ENCODE measurements at places on chromosomes 3 and 15.

GRCh38 chr15:32656496-32656895 is 15.0 kb downstream of the SCG5 start:
- H3K27ac ChIP-seq: no peak overlapping the region
- no peaks in the 10 kb centered on the region for H3K36me3 ChIP-seq
- DNase-seq: no peak
- H3K27me3 ChIP-seq: no peaks in the 10 kb centered on the region

DNA sequence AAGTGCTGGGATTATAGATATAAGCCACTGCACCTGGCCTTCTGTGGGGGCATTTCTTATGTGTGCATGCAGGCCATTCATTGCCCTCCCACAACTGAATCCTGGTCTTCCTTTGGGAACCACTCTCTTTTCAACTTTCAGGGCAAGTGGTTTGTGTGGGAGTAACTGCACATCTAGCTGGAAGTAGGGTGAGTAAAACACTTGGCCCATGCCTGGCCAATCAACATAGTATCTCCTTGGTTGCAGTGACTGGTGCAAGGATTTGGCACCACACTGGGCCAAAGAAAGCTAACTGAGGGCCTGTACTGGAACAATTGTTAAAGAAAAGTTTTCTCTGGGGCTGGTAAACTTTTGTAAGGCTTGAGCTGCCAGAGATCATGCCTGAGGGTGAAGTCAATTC is 189.2 kb upstream of the FEZF2 start:
- no peak for DNase-seq
- no peaks in the 10 kb centered on the region for H3K4me1 ChIP-seq
- H3K27me3 ChIP-seq: no peaks in the 10 kb centered on the region
- no peak overlapping the region for H3K27ac ChIP-seq
- no peaks in the 10 kb centered on the region for H3K36me3 ChIP-seq

DNA sequence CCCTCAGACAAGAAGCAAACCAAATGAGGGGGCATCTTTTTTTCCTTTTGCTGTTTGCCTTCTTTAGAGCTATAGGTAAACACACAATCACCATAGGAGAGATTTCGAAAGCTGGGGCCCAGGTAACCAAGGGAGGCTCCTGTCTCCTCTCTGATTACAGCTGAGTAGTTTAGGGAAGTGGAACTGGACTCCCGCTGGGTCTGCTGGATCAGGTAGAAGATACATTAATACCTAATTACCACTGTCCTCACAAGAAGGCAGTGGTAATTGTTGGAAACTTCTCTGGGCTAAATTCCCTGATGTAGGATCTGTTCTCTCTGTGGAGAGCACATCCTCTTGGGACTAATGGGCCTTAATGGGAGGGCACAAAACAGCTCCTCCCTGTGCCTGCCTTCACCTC is 32.7 kb downstream of the HDC start:
- H3K4me1 ChIP-seq: no peaks in the 10 kb centered on the region
- no peak overlapping the region for H3K27ac ChIP-seq
- no peak for DNase-seq
- H3K4me3 ChIP-seq: no peak overlapping the region

- H3K4me3 ChIP-seq: no peak overlapping the region
- no peaks in the 10 kb centered on the region for H3K4me1 ChIP-seq
These were observed 21.9 kb downstream of the BHLHE40 start for GRCh38 chr3:5001135-5001534.

DNA sequence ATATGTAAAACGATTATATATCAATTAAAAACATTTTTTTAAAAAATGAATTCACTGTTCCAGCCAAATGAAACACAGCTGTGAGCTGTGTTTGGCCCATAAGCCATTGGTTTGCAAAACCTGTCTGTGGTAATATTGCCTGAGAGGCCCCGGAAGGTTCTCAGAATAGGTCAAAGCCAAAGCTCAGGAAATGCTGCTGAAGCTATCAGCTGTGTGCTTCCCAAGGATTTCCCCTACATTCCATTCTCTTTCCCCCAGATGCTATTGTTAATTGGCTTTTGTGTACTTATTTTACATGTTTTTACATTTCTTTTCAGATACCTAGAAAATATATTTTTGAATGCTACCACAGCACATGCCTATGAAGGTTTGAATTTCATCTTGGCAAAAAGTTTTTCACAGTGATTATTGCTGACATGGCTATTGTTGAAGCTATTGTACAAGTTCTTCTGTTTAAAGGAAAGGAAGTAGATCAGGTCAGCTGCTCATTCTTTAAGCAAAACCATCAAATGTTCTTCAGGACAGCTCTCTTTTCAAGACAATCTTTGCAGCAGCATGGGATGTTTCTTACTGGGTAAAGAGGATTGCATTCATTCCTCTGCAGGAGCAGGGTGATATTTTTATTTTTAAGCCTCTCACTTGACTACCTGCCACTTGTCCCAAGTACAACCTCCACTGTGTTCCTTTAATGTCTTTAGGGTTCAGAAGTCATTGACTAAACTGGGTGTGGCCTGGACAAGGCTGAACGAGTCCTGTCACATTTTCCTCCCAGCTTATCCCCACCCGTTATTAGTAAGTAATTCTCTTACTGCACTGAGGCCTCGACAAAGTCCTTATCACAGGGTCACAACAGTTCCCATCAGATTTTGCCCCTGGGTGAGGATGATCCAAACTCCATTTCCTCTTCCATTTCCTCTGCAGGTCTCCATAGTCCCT is 26.3 kb upstream of the BNC1 start:
- no peaks in the 10 kb centered on the region for H3K27me3 ChIP-seq
- peaks cover 6% of the 10 kb centered on the region for H3K4me1 ChIP-seq
- DNase-seq: peak; percentile 18
- H3K36me3 ChIP-seq: no peaks in the 10 kb centered on the region

GRCh38 chr3:177764377-177764912 is 567.2 kb upstream of the TBL1XR1 start:
- H3K27ac ChIP-seq: peak overlapping the region; percentile 72
- peak; percentile 96 for DNase-seq
- H3K4me3 ChIP-seq: no peak overlapping the region
- H3K36me3 ChIP-seq: no peaks in the 10 kb centered on the region

- H3K36me3 ChIP-seq: no peaks in the 10 kb centered on the region
- peak; percentile 17 for DNase-seq
- peaks cover 70% of the 10 kb centered on the region for H3K4me1 ChIP-seq
These were observed 40.9 kb downstream of the MUC20 start for GRCh38 chr3:195761567-195762248.

- no peak overlapping the region for H3K4me3 ChIP-seq
- peaks cover 8% of the 10 kb centered on the region for H3K27me3 ChIP-seq
- H3K36me3 ChIP-seq: no peaks in the 10 kb centered on the region
- no peak overlapping the region for H3K27ac ChIP-seq
These were observed 41.3 kb downstream of the GLDN start for GRCh38 chr15:51382787-51383186.

- peaks cover 5% of the 10 kb centered on the region for H3K36me3 ChIP-seq
- H3K27me3 ChIP-seq: no peaks in the 10 kb centered on the region
- H3K4me3 ChIP-seq: no peak overlapping the region
- no peak overlapping the region for H3K27ac ChIP-seq
These were observed 7.3 kb downstream of the FAM98B start for GRCh38 chr15:38461066-38461833.

- no peak overlapping the region for H3K4me3 ChIP-seq
- DNase-seq: no peak
- H3K27ac ChIP-seq: no peak overlapping the region
- no peaks in the 10 kb centered on the region for H3K4me1 ChIP-seq
These were observed 55.5 kb downstream of the PLS1 start for GRCh38 chr3:142651711-142652110.

DNA sequence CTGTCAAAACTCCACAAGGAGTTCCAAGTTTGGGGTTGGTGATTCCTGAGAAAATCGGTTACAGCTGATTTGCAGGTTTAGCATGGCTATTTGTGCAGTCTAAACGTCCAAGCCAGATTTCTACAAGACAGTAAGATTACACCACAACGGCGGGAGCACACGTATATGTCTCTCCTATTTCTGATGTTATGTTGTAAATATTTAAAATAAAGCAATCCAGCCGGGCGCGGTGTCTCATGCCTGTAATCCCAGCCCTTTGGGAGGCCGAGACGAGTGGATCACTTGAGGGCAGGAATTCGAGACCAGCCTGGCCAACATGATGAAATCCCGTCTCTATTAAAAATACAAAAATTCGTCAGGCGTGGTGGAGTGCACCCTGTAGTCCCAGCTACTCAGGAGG is 106.8 kb upstream of the IGF1R start:
- no peak overlapping the region for H3K27ac ChIP-seq
- H3K36me3 ChIP-seq: no peaks in the 10 kb centered on the region
- no peak overlapping the region for H3K4me3 ChIP-seq
- H3K4me1 ChIP-seq: no peaks in the 10 kb centered on the region
- H3K27me3 ChIP-seq: peaks cover 5% of the 10 kb centered on the region

DNA sequence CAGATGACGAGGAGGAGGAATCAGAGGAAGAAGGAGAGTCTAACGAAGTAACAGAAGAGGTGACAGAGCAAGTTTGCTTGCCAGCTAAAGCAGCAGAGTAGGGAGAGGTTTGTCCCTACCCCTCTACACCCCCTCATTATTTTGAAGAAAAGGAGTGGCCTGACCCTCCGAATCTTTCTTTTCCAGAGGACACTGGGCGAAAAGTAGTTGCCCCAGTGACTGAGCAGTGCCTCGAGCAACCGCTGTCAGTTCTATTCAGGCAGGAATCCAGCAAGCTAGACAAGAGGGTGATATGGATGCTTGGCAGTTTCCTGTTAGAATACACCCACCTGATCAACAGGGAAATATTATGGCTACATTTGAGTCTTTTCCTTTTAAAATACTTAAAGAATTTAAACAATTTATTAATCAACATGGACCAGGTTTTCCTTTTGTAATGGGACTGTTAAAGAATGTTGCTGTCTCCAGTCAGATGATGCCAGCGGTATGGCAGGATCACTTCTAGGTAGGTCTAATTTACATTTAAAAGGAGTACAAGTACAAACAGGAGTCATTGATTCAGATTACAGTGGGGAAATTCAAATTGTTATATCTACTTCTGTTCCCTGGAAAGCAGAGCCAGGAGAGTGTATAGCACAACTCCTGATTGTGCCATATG is 31.9 kb upstream of the ACVR2B start:
- H3K4me1 ChIP-seq: no peaks in the 10 kb centered on the region
- no peak overlapping the region for H3K4me3 ChIP-seq
- H3K36me3 ChIP-seq: no peaks in the 10 kb centered on the region
- no peak for DNase-seq
- H3K27ac ChIP-seq: no peak overlapping the region
- no peaks in the 10 kb centered on the region for H3K27me3 ChIP-seq

DNA sequence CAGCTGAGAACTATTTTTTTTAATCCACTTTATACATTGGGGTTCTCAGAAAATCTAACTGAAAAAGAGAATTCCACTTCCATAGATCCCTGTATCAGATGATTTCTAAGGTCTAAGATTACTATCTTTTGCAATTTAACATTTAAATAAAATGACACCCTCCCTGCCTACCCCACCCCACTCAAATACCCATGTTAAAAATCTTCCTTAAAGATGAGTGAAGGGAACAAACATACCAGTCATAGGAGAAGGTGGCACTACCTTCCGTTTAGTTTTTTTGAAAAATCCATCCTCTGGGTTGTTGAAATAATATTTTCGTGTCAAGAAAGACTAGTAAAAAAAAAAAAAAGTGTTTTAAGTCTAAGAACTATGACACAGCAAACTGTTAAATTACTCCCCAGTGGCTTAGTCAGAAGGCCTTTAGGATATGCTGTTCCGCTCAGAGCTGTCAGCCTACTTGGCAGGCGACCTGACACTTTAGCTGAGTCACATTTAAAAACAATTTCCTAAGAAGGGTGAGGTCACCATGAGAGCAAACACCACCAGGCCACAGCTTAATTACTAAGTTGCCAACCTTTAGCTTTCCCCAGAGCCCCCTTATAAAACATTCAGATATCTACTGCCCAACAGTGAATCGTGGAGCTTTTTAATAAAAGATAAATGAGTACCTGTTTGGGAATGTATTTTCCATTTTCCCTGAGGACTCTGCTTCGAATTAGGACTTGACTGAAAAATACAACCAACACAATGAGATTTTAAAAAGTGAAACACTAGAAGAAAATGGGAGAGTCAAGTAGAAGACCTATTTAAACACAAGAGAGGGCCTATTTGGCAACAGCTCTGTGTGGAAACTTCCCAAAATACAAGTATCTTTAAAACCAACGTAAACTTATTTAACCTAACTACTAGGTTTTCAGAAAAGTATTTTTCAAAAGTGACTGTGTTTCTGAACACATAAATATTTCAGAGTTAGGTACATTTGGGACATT is 9.6 kb downstream of the EMC3 start:
- H3K36me3 ChIP-seq: peaks cover 41% of the 10 kb centered on the region
- no peaks in the 10 kb centered on the region for H3K27me3 ChIP-seq
- no peak overlapping the region for H3K4me3 ChIP-seq

DNA sequence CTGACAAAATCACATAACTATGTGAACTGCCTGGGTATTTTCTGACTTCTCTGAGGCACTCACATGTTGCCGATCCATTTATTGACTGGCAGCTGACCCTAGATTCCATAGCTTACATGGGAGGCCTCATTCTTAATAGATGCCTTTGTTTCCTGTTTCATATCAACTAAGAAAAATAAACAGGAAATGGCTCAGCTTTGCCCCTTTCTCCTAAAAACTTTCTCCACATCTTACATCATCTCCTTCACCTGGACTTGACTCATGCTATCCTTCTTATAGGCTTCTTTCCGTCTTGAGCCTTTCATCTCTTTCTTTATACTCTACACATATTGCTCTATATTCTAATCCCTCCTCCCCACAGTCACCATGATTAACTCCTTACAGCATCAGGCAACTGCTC is 38.0 kb downstream of the TXNRD3 start:
- no peak overlapping the region for H3K27ac ChIP-seq
- peaks cover 13% of the 10 kb centered on the region for H3K36me3 ChIP-seq
- no peaks in the 10 kb centered on the region for H3K27me3 ChIP-seq
- H3K4me3 ChIP-seq: no peak overlapping the region

DNA sequence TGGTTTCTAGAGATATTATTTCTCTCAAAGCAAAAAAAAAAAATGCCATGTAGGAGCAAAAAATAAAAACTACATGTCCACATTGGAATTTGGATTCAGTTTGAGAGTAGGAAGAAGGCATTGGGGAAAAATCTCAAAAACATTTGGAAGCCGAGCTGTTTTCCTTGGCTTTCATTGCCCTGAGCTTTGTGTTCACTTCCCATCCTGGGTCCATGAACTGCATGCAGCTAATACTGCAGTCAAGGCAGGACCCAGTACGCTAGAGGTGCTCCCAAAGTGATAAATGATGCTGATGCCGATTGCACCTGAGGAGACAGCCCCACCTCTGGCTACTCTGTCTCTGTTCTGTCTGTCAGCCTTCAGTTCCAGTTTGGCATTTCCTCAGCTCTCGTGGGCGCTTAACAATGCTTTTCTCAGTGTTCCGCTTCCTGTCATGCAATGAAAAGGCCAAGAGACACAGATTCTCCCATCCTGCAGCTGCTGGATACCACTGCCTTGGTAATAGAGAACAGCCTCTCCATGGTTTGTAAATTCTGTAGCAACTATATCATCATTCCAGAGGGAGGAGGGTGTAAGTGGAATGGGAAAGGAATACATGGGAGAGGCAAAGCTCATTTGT is 181.8 kb downstream of the RYR3 start:
- no peak overlapping the region for H3K4me3 ChIP-seq
- H3K27me3 ChIP-seq: no peaks in the 10 kb centered on the region
- peak; percentile 32 for DNase-seq
- H3K27ac ChIP-seq: no peak overlapping the region
- H3K4me1 ChIP-seq: no peaks in the 10 kb centered on the region
- no peaks in the 10 kb centered on the region for H3K36me3 ChIP-seq

Data from muscle of leg (tissue), 16 donors.